ENCODE measurements at places on chromosomes 7 and 10.

GRCh38 chr10:49381111-49381900 lies 14.6 kb downstream of the DRGX start:
- no peak for DNase-seq

DNA sequence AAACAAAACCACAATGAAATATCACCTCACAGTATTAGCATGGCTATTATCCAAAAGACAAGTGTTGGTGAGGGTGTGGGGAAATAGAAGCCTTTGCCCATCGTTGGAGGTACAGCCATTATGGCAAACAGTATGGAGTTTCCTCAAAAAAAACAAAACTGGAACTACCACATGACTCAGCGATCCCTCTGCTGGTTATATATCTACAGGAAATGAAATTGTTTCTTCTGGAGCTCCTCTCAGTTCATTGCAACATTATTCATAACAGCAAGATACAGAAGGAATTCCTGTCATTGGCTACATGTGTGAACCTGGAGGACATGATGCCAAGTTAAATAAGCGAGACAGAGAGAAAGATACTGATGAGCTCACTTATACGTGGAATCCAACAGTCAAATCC lies 2.4 kb upstream of the UBE3C start:
- peak; percentile 89 for DNase-seq

GRCh38 chr10:126499744-126500143 lies 111.5 kb upstream of the ADAM12 start:
- peak; percentile 22 for DNase-seq

DNA sequence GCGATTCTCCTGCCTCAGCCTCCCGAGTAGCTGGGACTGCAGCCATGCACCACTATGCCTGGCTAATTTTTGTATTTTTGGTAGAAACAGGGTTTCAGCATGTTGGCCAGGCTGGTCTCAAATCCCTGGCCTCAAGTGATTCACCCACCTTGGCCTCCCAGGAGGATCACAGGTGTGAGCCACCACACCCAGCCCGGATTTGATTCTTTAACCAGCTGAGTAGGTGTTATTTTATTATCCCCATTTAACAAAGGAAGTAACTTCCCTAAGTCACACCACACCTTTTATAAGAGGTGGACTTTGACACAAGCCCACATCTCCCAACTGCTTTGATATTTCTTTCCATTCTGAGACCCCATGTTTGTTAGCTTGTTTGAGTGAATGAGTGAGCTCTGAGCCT lies 25.0 kb downstream of the SLC25A28 start:
- DNase-seq = no peak

- DNase-seq = no peak
Measured at GRCh38 chr10:73168465-73168803, 515 bp downstream of the FAM149B1 start.
